ENCODE measurements at places on chromosomes 7 and 10.

GRCh38 chr7:21939136-21939857, 6.4 kb downstream of the CDCA7L start:
- no peak for DNase-seq

- DNase-seq: no peak
Observed at GRCh38 chr7:157310676-157311185, 26.1 kb upstream of the DNAJB6 start.

DNA sequence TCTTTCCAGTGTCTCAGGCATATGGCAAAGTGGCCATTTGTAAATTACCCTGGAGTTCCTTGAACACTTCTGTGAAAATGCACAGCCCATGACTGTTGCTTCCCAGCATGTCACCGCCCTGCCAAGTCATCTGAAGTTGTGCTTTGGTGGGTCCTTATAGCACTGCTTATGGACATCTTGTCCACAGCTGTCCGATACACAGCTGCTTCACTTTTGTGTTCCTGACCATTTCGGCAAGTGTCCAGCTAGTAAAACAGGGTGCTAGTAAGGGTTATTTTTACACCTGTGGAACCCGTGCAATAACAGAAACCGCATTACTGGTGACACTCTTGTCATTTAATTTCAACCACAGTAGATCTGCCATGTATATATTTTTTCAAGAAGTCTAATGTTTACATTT, 29.7 kb downstream of the PIP4K2A start:
- no peak for DNase-seq

GRCh38 chr7:117673839-117674238, 194.0 kb downstream of the CFTR start:
- DNase-seq: no peak

- DNase-seq: no peak
Observed at GRCh38 chr10:61846370-61847031, 55.0 kb upstream of the ARID5B start.

DNA sequence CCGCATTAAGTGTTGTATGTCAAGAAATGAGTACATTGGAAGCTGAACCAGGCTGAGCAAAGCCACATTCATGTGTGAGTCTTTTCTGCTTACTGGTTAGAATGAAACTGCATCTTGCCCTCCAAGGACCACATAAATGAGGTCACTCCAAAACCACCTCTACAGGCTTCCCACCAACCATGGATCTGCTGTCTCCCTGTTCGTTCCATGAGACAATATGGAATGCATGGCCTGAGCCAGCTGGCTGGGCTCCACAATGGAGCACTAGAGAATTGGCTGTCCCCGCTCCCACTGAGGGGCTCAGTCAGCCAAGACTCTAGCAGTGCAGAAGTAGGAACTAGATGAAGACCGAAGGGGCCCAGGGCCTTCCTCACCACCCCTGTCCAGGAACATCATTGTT, 120.8 kb downstream of the TNS3 start:
- no peak for DNase-seq

DNA sequence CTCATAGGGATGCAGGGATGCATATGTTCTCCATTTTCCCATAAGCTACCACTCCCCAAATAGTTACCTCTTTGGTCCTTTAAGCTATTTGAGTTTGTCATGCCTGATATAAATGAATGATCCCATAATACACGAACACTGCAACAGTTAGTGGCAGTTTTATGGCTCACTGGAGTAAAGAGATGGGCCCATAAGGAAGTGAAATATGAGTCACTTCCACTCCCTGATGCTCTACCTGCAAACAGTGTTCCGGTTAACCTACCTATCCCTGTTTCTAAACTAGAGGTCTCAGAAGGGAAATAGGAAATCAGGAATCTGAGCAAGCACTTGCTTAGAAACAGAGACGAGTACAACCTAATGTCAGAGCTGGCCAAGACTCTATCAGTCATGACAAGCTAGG, 71.7 kb downstream of the CALD1 start:
- DNase-seq: no peak

- no peak for DNase-seq
Observed at GRCh38 chr7:95669513-95669912, 73.2 kb upstream of the PDK4 start.

DNA sequence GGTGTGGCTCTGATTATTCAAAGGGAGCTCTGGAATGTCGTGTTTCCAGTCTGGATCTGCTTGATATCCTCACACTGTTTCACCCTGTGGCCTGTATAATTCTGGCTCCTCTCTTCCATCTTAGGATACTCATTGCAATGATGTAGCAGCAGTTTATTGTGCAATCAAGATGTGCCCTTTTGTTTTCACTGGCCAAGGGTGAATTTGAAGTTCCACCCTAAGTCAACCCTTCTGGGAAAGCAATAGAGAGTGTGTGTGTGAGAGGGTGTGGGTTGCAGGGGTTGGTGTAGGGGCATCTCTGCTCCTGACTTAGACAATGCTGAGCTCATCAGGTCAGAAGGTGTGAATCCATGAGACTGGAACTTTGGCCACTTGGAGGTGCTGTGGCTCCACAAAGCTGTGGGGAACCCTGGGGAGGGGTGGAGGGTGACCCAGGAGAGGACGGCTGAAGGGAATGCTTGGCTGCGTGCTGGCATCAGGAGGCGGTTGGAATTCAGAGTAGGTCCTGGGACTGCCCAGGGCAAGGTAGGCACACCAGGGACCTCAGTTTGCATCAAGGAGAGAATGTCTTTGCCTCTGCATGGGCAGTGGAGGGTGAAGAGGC, 118.0 kb upstream of the PRSS58 start:
- no peak for DNase-seq

DNA sequence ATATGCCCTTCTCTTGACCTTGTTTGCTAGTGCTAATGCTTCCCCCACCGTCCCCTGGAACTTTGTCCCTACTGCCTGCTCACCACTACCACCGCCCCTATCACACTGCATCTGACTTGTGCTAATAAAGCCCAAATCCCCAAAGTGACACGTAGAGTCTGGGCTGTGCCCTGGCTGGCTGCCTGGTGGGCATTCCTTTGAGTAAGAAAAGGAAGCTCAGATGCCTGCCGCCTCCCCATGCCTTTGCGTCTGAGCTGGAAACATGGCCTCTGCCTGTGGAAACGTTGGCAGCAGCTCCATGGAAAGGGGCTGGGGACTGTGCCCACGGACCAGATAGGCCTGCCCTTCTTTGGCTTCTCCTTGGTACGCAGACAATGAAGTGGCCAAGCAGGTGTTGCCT, 138.3 kb downstream of the CYP26A1 start:
- DNase-seq: no peak

- no peak for DNase-seq
Observed at GRCh38 chr7:67588631-67589030, 592.0 kb downstream of the TYW1 start.

- DNase-seq: no peak
Observed at GRCh38 chr10:48246501-48246900, 28.0 kb downstream of the FRMPD2 start.

GRCh38 chr7:116811768-116812167, 50.6 kb upstream of the CAPZA2 start:
- DNase-seq: no peak

GRCh38 chr7:83271212-83272099, 108.8 kb upstream of the PCLO start:
- peak; percentile 24 for DNase-seq

DNA sequence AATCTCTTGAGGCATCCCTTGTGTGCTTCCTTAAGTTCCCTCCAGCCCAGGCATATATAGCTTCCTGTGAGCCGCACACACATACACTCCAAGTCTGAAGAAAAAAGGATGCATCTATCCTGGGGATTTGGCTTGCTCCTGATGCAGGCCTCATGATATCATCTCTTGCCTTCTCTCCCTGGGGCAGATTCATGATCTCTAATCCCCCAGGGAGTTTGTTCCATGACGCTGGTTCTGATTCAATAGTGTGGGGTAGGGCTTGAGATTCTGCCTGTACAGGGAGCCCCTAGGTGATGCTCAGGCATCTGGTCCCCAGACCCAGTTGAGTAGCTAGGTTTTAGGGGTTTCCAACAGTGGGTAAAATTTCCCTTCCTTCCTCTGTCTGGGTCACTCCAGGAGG, 1.5 kb downstream of the PON1 start:
- no peak for DNase-seq

- DNase-seq: peak; percentile 70
Observed at GRCh38 chr7:1028775-1029636, 15.3 kb upstream of the GPR146 start.

GRCh38 chr10:43674553-43675210, 26.0 kb upstream of the ZNF32 start:
- no peak for DNase-seq

- no peak for DNase-seq
Observed at GRCh38 chr10:45235798-45236220, 79.6 kb downstream of the OR13A1 start.

GRCh38 chr7:135844903-135845302, 96.3 kb upstream of the FAM180A start:
- no peak for DNase-seq
